ENCODE measurements at places on chromosomes 1 and 21. TPM values are rescaled to one million over a fixed set of nuclear protein-coding genes. Genes with fewer than 3 reads are reported as not detected.
A peak's percentile ranks its signal among the peaks of the same experiment; 100 is the strongest.

DNA sequence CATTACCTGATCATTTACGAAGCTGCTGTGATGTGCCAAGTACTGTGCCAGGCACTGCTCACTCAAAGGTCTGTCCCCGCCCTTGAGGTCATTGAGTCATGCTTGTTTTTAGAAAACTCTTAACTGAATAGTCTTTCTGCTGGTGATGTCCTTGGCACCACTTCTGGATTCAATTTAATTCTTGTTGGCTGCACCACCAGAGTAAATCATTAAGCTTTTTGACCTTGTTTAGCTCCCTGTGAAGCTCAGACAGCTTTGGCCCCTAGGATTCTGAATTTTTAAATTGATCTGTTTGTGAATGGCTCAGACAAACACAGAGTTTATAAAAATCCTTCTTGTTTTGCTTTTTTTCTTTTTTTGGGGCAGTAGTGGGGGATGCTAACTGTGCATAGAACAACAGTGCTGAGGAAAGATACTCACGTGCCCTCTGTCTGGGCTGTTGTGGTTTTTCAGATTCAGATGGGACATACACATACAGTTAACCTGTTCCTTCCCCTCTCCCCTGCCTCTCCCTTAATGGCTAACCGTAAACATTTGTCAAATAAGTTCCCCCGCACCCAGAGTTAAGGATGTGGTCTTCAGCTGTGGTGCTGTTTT lies 67.6 kb downstream of the MTR start:
- H3K27me3 ChIP-seq = no peaks in the 10 kb centered on the region
- H3K36me3 ChIP-seq = peaks cover 59% of the 10 kb centered on the region
- H3K27ac ChIP-seq = no peak overlapping the region
- H3K4me1 ChIP-seq = peaks cover 8% of the 10 kb centered on the region

DNA sequence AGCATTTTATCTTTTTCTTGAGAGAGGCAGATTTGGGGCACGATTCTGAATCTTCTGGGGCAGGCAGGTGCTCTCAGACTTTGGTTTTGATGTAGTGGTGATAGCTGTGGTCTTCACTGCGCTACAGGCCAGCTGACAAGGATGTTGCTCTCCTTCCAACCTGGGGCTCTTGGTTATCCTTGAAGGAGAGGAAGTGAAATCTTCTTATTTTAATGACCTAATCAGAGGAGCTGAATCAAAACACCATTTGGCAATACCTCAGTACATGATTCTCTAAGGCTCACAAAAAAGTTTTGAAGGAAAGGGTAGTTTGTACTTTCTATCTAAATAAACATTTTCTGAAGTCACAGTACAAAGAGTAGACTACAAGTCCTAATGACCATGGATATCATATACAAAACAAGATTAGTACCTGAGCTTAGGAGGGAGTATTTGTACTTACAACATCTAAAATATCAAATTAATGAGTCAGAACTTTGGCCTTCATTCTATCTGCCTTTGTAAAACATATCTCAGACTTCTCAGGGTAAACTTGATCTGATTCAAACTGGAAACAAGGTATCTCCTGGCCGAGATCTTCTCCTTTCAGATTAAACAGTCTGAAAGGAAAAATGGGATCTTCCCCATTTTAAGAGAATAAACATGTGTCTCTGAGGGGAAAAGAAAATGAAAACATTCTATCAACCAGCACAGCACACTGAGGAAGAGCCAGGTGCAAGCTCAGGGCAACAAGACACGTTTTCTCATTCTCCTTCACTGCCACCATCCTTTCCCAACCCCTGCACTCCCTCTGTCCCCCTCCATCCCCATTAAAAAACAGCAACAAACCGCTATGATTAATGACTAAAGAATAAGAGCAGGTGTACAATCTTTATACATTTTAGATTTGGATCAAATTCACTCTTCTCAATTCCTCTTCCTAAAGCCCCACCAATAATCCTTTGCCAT lies 69.2 kb downstream of the SH3GLB1 start:
- DNase-seq = no peak
- H3K4me3 ChIP-seq = no peak overlapping the region
- H3K4me1 ChIP-seq = no peaks in the 10 kb centered on the region
- H3K27me3 ChIP-seq = no peaks in the 10 kb centered on the region
- H3K27ac ChIP-seq = no peak overlapping the region

GRCh38 chr1:3126756-3127678 lies 58.0 kb downstream of the PRDM16 start:
- H3K27me3 ChIP-seq = no peaks in the 10 kb centered on the region
- no peak overlapping the region for H3K4me3 ChIP-seq
- H3K4me1 ChIP-seq = no peaks in the 10 kb centered on the region

The KRTAP19-1 gene
- not detected for total RNA-seq

- H3K27me3 ChIP-seq = peaks cover 6% of the 10 kb centered on the region
- H3K4me1 ChIP-seq = peaks cover under 1% of the 10 kb centered on the region
- H3K4me3 ChIP-seq = no peak overlapping the region
- no peak for DNase-seq
Measured at GRCh38 chr21:42636520-42637266, 16.7 kb upstream of the PDE9A start.

- no peak overlapping the region for H3K4me3 ChIP-seq
- H3K27ac ChIP-seq = no peak overlapping the region
- DNase-seq = no peak
- H3K36me3 ChIP-seq = no peaks in the 10 kb centered on the region
- H3K4me1 ChIP-seq = no peaks in the 10 kb centered on the region
Measured at GRCh38 chr1:4636644-4637380, 17.6 kb upstream of the AJAP1 start.

DNA sequence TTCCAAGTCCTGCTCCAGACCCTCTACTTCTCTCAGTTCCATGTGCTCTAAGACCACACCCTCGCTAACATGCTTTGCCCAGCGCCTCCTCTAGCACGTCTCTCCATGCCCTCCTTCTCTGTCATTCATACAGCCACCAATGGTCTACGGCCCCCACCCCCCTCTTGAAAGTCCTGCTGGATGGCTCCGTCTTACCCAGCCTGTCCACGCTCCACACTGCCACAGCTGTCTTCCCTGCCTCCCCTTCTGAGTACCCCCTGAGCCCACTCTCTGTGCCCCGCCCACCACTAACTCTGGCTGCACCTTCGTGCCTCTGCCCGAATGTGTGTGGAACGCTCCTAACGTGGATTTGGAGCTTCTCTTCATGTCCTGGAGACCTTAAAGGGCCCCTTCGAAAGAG lies 244.6 kb downstream of the TRABD2B start:
- H3K4me3 ChIP-seq = no peak overlapping the region
- H3K27ac ChIP-seq = no peak overlapping the region
- H3K36me3 ChIP-seq = no peaks in the 10 kb centered on the region
- DNase-seq = no peak
- H3K4me1 ChIP-seq = no peaks in the 10 kb centered on the region
- no peaks in the 10 kb centered on the region for H3K27me3 ChIP-seq

The PKLR gene
- not detected for total RNA-seq

The COL6A2 gene
- total RNA-seq = 25.1 TPM

- no peaks in the 10 kb centered on the region for H3K4me1 ChIP-seq
- H3K27me3 ChIP-seq = no peaks in the 10 kb centered on the region
- H3K27ac ChIP-seq = no peak overlapping the region
- no peak overlapping the region for H3K4me3 ChIP-seq
- DNase-seq = no peak
- no peaks in the 10 kb centered on the region for H3K36me3 ChIP-seq
Measured at GRCh38 chr1:199411506-199411905, 616.0 kb upstream of the NR5A2 start.

The CLEC20A gene
- total RNA-seq = not detected

GRCh38 chr1:32112806-32113375 lies 5.0 kb downstream of the KPNA6 start:
- H3K27me3 ChIP-seq = no peaks in the 10 kb centered on the region
- no peak overlapping the region for H3K4me3 ChIP-seq
- peak; percentile 53 for DNase-seq
- no peak overlapping the region for H3K27ac ChIP-seq
- no peaks in the 10 kb centered on the region for H3K36me3 ChIP-seq
- peaks cover 63% of the 10 kb centered on the region for H3K4me1 ChIP-seq

- no peak for DNase-seq
- H3K27me3 ChIP-seq = no peaks in the 10 kb centered on the region
- peaks cover 11% of the 10 kb centered on the region for H3K36me3 ChIP-seq
Measured at GRCh38 chr1:234611847-234612351, 1.9 kb upstream of the IRF2BP2 start.

The SLC44A5 gene
- total RNA-seq = 0.29 TPM

DNA sequence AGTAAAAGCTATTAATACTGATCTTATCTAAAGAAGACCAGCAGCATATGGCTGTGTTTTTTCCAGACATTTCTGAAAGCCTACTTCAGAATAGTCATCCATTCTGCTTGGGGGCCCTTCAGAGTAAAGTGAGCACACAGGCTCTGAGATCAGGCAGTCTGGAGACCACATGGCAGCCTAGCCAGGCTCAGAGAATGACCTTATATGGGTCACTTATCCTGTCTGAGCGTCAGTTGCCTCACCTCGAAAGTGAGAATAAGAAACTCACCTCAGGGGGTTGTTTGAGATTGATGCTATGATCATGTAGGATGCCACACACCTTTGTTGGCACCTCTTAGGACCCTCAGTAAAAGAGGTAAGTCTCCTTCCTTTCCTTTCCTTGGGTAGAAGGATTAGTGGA lies 270.4 kb downstream of the GRIK1 start:
- no peaks in the 10 kb centered on the region for H3K27me3 ChIP-seq
- H3K36me3 ChIP-seq = no peaks in the 10 kb centered on the region
- no peaks in the 10 kb centered on the region for H3K4me1 ChIP-seq
- H3K4me3 ChIP-seq = no peak overlapping the region
- DNase-seq = no peak

DNA sequence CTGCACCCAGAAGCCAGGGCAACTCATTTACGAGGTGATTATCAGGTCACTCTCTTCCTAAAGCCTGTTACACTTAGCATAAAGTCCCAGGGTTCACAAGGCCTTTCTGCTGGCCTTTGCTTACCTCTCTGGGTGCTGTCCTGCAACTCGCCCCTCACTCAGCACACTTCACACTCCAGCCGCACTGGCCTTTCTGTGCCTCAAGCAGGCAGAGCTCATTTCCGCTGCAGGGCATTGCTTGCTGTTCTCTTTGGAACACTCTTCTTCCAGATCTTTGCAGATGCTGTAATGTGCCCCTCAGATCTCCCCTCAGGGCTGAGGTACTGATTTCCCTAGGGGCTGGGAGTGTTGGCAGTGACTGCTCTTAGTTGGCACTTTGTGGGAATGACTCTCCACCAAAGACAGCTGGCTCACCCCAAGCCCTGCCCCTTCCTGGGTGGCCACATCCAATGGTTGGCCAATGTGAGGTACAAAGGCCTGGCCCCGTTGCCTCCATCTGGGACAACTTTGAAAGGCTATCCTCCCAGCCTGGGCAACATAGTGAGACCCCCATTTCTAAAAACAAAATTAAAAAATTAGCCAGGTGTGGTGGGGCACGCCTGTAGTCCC lies 50.8 kb upstream of the SSBP3 start:
- H3K4me1 ChIP-seq = peaks cover 26% of the 10 kb centered on the region
- H3K4me3 ChIP-seq = no peak overlapping the region
- H3K27ac ChIP-seq = no peak overlapping the region
- no peak for DNase-seq
- no peaks in the 10 kb centered on the region for H3K27me3 ChIP-seq

DNA sequence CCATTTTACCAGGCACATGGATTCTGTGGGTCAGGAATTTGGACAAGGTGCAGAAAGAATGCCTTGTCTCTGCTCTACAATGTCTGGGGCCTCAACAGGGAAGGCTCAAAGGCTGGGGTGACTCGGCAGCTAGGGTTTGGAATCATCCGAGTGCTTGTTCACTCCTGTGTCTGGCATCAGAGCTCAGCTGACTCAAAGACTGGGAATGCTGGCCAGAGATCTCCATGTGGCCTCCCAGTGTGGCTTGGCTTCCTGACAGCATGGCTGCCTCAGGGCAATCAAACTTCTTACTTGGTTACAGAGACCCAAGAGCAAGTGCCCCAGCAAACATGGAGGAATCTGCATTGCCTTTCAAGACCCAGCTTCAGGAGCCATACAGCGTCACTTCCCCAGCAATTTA lies 110.5 kb downstream of the TOMM20 start:
- H3K27me3 ChIP-seq = no peaks in the 10 kb centered on the region
- H3K27ac ChIP-seq = no peak overlapping the region
- H3K4me1 ChIP-seq = peaks cover 9% of the 10 kb centered on the region
- no peaks in the 10 kb centered on the region for H3K36me3 ChIP-seq
- DNase-seq = no peak

GRCh38 chr1:212007178-212007577 lies 28.2 kb downstream of the INTS7 start:
- no peaks in the 10 kb centered on the region for H3K36me3 ChIP-seq
- no peaks in the 10 kb centered on the region for H3K27me3 ChIP-seq
- no peak overlapping the region for H3K27ac ChIP-seq
- H3K4me1 ChIP-seq = no peaks in the 10 kb centered on the region

DNA sequence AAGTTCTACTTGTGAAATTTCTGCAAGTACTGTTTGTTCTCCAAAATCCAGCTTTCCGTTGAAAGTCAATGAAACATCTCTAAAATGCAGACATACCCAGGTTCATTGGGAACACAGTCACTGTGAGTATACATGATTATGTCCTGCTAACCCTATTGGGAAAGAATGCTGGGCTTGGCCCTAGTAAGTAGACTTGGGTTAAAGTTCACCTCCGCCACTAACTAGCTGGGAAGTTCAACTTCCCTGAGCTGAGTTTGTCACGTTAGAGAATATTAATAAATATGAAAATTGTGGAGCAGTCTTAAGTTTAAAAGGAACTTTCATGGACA lies 10.5 kb upstream of the PGD start:
- no peaks in the 10 kb centered on the region for H3K36me3 ChIP-seq
- H3K4me3 ChIP-seq = no peak overlapping the region
- DNase-seq = no peak
- H3K27ac ChIP-seq = no peak overlapping the region
- peaks cover 10% of the 10 kb centered on the region for H3K4me1 ChIP-seq

DNA sequence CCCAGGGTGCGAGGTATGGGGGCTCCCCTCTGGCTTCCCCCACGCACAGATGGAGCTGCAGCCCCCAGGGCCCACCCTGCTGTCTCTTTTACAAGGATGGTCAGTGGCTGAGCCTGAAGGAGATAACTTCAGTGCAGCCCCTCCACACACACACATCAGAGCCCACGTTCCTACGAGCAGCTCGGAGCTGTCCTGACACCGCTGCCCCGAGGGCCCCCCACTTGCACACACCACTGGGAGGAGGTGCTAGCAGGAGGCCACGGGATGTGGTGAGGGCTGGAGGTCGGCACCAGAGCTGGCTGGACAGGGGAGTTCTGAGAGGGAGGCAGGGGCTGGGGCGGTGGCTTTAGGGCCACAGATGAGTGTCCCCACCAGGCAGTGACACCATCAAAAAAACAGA lies 53.9 kb downstream of the MORN1 start:
- DNase-seq = no peak
- no peaks in the 10 kb centered on the region for H3K4me1 ChIP-seq
- H3K27me3 ChIP-seq = no peaks in the 10 kb centered on the region

GRCh38 chr1:89953131-89953626 lies 41.7 kb upstream of the ZNF326 start:
- H3K4me3 ChIP-seq = no peak overlapping the region
- no peak overlapping the region for H3K27ac ChIP-seq
- H3K27me3 ChIP-seq = no peaks in the 10 kb centered on the region
- no peak for DNase-seq

All from CD8-positive, alpha-beta memory T cell (primary cell).